ENCODE measurements at places on chromosomes 16 and 17.

DNA sequence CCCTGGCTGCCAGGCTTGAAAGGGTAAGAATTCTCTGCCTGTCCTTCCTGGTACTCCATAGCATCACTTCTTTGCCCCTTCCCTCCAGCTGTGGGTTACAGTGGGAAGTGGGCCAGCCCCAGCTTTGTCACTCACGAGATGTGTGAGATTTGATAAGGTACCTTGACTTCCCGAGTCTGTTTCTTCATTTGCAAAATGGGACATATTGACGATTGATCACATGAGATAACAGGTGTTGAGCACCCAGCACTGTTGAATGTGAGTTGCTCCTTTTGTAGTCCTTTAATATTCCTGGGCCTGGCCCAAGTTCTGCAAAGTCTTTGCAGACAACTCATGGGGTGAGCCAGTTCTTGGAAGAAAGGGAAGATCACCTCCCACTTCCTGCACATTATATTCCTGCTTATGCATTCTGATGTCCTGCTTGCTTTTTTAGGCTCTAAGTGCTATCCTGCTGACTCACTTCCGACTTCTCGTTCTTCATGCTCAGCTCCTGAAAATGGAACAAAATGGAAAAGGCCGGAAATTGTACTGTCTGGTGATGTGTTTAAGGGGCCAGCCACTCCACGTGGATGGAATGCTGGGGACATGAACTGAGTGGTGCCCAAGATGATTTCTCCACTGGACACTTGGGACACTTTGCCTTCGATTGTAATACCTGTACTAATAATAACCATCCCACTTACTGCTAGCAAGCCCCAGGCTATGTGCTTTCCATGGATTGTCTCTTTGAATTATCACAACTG lies 8.3 kb upstream of the NLK start:
- DNase-seq: no peak

DNA sequence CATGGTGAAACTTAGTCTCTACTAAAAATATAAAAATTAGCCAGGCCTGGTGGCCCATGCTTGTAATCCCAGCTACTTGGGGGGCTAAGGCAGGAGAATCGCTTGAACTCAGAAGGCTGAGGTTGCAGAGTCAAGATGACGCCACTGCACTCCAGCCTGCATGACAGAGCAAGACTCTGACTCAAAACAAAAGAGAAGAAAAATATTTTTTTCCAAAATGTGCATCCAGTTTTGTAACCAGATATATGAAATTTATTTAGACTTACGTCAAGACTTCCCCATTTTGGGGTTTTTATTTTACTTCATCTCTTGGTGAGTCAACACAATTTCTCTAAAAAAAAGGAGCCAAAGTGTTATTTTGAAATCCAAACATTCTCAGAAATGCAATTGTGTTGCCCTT lies 5.5 kb upstream of the TM4SF5 start:
- DNase-seq: no peak

DNA sequence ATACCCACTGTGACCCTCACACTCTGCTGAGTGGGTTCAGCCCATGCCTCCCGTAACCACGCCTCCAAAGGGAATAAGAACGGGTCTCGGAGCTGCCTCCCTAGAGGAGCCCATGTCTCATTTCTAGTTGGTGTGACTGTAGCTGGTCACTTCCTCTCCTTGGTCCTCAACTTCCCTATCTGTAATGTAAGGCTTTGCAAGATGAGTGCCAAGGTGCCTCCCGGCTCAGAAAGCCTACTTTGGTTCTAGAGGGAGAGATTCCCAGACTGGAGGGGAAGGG lies 20.8 kb downstream of the C16orf74 start:
- no peak for DNase-seq

DNA sequence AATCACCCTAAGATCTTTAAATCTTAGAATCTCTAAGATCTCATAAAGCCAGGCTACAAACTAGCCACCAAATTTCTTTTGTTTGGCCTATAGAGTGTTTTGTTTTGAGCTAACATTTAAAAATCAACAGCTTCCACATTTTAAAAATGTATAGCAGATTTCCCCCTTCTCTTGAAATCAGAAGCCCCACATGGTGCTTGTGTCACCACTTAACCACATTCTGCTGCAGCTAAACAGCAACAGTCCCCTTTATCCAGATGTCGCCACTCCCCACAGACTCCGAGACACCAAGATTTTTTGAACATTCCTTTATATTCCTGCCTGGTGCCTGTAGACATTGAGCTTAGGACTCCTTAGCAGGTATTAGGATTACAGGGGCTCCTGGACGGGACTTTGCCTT lies 16.0 kb downstream of the GUCY2D start:
- no peak for DNase-seq

- no peak for DNase-seq
Measured at GRCh38 chr17:71735893-71736292, 384.9 kb upstream of the SOX9 start.

GRCh38 chr17:77942112-77942988 lies 16.2 kb upstream of the TNRC6C start:
- DNase-seq: no peak

- no peak for DNase-seq
Measured at GRCh38 chr16:49658531-49658930, 197.4 kb downstream of the ZNF423 start.

DNA sequence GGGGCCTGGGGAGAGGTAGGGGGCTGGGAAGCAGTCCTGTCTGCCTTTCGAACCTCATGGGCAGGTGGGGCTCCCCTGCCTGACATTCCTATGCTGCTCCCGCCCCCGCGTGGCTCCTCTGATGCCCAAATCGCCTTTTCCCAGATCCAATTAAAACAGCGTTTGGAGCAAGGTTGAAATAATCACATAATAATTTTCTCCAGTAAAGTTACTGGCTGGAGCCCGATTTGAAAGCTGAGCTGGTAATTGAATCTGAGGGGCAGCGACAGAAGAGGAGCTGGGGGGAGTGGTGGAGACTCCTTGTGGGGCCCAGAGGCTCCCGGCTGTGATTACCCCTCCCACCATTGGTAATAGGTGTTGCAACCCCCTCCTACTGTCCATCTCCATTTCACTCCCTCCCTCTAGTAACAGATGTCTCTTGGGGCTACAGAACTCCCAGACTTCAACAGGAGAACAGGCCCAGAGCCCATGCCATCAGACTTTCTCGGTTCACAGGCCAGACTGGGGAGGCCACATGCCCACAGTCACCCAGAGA lies 38.9 kb upstream of the C1QL1 start:
- DNase-seq: no peak

GRCh38 chr17:76191896-76192295 lies 48.4 kb downstream of the RNF157 start:
- no peak for DNase-seq

GRCh38 chr16:57108432-57108831 lies 16.0 kb downstream of the CPNE2 start:
- DNase-seq: no peak

- DNase-seq: no peak
Measured at GRCh38 chr16:66066404-66066803, 300.1 kb upstream of the CDH5 start.

DNA sequence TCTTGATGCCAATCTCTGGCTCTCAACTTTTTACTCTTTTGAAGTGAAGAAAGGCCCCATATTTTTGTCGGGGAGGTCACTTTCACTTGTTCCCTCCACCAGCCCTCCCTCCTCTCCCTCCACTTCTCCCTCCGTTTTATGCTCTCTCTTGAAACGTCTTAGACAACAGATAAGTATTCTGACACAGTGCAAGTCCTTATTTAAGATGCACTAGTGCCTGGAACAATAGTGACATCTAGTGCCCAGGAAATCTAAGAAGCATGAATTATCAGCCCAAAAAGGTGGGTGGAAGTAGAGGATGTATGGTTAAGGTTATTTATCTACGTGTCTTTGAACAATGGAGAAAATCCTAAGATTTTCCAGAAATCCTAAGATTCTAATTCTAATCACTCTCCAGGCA lies 17.9 kb downstream of the PSME3IP1 start:
- DNase-seq: no peak

GRCh38 chr17:19630661-19631060 lies 17.9 kb upstream of the ALDH3A2 start:
- no peak for DNase-seq

DNA sequence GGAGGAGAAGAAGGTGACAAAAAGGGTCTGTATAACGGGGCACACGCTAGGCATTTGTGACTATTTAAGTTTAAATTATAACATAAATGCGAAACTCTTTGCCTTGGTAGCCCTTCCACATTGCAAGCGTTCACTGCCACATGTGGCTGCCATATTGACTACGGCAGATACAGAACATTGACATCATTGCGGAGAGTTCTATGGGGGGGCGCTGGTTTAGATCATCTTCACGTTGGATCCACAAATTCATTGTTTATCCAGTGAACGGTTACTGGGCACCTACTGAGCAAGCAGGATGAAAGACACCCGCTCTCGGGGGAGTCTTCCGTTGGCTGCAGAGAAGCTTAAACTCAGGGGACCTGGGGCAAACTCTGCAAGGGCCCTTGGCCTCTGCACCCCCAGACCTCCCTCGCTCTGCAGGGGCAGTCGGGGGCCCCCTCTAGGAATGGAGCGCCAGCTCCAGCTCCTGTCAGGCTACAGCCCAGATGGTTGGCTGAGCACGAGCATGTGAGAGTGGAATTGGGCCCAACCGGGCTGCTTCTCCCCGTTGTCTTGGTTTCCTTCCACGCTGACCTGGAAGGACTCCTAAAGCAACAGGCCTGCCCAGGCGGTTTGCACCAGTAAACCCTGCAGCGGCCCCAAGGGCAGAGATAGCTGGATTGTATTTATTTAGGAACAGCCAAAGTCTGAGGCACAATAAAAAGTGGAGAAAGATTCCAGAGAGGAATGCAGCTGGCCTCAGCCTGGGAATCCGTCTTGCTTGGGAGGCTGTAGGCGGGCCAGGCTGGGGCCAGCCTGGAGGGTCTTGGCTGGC lies 172.2 kb downstream of the SEC14L1 start:
- peak; percentile 23 for DNase-seq

GRCh38 chr16:30585400-30586191 lies at the start of gene ZNF785:
Gene ZNF785, minus strand, starts transcription at chr16:30585697. Its CDS starts 86 bp downstream, at chr16:30585611.
- DNase-seq: peak; percentile 99

DNA sequence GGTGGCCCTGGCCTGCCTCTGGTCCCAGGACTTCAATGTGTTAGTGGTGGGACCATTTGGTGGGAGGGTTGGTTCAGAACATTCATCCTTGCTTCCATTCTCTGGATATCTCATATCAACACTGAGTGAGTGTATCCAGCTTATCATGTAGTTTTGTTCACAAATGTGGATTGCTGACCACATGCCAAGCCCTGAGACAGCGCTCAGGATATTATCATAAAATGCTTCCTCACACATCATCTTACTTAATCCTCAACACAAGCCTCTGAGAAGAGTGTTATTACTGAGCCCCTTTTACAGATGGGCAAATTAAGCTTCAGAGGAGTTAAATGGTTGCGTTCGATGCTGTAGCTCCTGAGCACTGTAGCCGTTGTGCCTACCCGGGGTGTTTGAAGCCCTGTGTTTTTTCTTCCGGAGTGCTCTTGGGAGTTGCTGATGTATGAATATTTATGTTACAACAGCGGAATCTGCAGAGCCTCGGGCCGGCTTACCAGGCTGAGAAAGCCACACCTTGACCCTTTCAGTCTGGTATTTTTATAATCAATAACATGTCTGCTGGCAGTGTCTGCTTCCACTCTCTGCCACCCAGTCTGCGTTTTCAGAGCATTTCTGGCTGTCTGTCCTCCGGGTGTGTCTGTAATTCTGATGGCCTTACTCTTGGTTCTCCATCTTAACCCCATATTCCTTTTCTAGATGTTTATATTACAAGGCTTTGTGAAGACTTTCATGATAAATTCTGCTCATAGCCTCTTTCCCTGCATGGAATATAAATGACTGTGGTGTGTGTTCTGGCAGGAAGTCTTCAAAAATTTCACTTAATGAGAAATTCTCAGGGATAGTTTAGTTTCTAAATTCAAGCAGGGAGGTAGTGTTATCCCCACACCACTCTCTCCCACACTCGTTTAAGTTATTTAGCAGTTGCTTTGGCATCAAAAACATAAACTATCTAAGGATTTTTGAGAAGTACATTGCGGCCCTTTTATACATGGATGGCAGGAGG lies 2.9 kb downstream of the GLP2R start:
- no peak for DNase-seq

- no peak for DNase-seq
Measured at GRCh38 chr17:383771-384621, 31.4 kb upstream of the RPH3AL start.

GRCh38 chr16:17453364-17454038 lies 17.3 kb downstream of the XYLT1 start:
- DNase-seq: no peak

GRCh38 chr17:64300699-64300965 lies 37.6 kb upstream of the TEX2 start:
- DNase-seq: no peak

DNA sequence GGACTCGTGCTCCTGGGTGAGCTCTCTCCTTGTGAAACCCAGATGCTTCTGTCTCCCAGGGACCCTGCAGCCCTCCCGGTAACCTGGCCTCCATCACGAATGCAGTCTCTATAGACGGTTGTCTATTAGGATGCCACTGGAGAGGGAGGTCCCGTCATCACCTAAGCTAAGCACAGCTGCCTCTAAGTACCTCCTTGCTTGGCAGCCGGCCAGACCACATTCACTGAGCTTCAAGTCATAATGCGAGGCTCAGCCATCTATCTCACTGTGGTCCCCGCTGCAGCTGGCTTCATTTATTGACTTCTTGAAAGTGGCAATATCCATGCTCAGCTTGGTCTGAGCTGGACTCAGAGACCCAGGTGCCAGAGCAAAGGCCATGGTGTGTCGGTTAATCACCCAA lies 74.5 kb upstream of the HSBP1 start:
- DNase-seq: no peak

DNA sequence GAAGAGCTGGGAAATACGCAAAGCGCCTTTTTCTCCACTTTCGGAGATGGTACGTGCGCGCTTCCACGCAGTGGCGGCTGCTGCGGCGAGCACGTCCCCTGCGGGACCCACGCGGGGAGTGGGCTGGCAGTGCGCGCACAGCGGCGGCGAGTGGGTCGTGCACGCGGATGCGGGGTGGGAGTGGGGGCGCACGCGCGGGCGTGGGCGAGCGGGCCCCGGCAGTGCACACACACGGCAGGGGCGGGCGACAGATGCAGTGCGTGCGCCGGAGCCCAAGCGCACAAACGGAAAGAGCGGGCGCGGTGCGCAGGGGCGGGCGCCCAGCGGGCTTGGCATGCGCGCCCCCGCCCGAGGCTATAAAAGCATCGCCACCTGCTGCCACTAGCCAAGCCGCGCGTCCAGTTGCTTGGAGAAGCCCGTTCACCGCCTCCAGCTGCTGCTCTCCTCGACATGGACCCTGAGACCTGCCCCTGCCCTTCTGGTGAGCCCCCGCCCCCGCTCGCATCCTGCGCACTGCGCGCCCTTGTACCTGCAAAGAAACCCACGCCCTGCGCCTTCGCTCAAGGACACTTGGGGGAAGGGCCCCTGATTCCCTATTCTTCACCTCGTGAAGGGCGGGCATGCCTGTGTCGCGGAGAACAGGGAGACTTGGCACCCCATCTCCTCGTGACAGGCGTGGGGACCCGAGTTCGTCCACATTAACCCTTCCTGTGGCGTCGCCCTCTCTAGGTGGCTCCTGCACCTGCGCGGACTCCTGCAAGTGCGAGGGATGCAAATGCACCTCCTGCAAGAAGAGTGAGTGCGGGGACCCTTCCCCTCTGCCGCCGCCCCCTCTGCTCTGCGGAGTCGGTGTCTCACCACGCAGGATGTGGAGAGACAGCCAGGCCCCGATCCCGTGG lies at the start of gene MT3:
Gene MT3 (plus strand): TSS at position 388 of the 899 bp plus-strand sequence. CDS start 63 bp downstream, at position 451.
- peak; percentile 73 for DNase-seq
